ENCODE measurements at places on chromosomes 1 and 21.

GRCh38 chr1:23779826-23780371, 1.7 kb downstream of the PITHD1 start:
- no peak for DNase-seq

- DNase-seq = no peak
Measured at GRCh38 chr1:22044690-22045420, 7.7 kb upstream of the CDC42 start.

DNA sequence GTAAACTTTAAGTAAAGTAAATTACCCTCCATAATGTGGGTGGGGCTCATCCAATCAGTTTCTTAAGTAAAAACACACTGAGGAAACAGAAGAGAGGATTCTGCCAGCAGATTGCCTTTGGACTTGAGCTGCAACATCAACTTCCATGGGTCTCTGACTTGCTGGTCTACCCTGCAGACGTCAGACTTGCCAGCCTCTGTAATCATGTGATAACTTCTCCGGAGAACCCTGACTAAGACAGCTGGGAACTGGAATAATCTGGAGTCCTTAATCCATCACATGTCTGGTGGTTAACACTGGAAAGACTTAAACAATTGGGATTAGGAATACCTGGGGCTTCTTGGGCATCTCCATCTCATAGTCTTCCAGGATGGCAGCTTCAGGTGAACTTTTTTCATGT, 13.2 kb upstream of the CEP350 start:
- DNase-seq = no peak

DNA sequence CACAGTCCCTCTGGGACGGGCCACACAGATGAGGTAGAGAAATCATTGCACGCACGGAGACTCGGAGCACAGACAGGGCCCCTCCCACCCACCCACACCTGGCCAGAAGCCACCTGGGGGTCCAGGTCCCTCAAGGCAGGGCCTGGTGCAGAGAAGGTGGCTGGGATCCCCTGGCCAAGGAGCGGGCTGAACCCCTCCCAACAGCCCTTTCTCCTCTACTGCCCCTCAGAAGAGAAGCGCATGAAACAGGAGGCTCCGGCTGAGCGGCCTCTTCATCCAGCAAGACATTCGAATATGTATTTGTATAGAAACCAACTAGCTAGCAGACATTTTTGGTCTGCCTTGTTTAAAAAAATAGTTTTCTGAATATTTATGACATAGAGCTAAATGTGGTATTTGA, 29.0 kb downstream of the WNT9A start:
- DNase-seq = no peak

DNA sequence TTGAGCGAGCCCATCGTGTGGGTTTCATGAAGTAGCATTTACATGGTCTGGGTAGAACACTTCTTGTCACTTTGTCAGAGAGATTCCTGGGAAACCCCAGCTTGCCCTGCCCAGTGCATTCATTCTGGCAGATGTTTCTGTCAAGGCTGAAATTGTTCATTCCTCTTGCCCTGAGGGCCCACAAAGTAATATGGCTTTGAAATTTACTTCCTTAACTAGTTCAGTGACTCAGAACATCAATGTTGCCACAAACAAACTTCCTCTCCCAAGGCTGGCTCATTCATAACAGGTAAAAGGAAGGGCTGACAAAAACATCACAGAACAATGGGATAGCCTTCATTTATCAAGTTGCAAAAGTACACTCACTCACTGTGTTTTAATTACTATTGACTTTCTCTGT, 5.0 kb upstream of the KIAA0040 start:
- no peak for DNase-seq

DNA sequence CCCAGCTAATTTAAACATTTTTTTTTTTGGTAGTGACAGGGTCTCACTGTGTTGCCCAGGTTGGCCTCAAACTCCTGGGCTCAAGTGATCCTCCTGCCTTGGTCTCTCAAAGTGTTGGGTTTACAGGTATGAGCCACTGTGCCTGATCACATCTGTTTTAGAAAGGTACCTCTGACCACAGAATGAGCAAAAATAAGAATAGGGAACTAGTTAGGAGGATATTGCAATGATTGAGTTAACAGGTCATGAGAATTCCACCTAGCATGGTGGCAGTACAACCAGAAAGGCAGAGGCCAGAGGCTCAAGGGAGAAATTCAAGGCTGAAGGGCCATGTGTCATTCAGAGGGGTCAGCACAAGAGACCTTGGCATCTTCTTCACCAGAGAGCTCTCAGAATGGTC, 49.6 kb downstream of the ELAPOR1 start:
- no peak for DNase-seq

DNA sequence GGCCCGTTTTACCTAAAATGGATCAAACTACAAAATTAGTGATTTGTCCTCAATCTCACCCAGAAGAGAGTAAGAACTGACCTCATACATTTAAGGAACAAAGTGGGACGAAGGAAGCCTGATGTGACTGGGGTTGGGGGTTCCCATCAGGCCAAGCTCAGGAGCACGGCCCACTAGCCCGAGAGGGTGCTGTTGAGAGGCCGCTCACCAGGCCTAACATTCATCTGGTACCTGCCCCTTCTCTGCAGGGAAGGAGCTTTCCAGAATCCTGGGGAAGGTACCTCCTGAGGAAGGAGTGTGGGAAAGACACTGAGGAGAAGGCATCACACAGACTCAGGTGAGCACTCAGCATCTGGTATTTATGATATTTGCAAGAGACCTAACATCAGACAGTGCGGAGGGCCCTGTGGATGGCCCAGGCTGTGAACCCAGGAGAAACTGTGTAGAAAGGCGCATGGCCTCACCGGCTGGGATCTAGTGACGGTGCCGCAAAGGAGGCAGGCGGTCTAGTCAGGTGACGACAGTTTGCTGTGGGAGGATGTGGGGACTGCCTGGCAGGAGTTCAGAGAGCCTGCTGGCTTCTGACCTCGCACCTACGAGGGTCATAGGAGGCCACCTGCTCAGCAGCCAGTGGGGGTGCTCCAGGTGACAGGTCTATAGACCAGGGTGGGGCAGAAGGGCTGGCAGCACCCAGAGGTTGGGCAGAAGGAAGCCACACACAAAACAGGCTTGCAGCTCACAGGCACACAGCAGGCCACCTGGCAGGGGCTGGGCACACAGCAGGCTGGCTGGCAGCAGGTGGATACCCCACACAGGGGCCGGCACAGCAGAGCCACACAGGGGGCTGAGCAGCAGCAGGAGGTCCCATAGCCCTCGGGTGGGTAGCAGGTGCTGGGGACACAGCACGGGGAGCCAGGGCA, 543 bp downstream of the KRTAP12-4 start:
- DNase-seq = no peak

GRCh38 chr1:178275553-178275952, 181.6 kb downstream of the RASAL2 start:
- DNase-seq = no peak

DNA sequence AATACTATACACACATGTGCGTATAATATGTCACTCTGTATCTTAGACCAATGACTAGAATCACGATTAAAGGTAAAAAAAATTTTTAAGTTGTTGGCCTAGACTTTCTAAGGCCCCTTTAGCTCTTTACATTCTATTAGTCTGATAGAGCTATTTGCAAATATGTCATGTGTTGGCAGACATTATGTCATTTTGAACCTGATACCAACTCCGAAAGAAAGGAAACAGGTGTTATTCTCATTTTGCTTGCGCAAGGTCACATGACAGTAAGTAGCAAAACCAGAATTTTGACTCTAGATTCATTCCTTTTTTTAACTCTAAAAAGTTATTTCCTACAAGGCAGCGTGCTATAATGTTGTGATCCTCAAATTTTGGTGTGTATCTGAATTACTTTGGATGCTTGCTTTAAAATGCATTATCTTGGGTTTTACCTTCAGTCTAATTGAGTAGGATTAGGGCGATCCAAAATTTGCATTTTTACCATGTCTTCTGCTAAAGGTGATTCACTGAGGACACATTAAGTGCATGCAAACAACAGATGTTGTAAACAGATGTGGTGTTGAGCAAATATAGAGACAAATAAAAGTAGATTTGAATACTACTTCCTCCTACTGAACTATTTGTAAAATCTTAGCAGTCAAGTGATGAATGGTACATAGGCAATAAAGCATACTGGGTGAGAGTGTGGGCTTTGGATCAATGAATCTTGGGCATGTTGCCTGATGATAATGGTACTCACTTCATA, 63.5 kb upstream of the KIAA1614 start:
- DNase-seq = no peak

DNA sequence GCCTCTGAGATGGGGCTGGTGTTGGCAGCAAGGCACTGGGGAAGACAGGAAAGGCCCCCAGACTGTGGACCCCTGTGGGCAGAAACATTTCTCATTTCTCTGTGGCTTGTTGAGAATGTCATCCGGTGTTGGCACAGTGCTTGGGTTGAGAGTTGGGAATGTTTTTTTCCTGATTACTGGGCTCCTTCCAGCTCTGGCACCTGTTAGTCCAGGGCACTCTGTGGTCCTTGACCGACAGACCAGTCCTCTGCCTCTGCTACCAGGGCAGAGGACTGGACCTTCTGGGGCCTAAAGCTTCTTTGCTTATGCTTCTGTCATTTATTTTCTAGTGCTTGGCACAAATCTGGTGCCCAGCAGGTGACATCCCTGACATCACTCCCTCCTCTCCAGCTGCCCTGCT, 4.8 kb upstream of the SPRR5 start:
- DNase-seq = no peak

- DNase-seq = no peak
Measured at GRCh38 chr21:19683492-19683891, 1279.9 kb upstream of the TMPRSS15 start.

DNA sequence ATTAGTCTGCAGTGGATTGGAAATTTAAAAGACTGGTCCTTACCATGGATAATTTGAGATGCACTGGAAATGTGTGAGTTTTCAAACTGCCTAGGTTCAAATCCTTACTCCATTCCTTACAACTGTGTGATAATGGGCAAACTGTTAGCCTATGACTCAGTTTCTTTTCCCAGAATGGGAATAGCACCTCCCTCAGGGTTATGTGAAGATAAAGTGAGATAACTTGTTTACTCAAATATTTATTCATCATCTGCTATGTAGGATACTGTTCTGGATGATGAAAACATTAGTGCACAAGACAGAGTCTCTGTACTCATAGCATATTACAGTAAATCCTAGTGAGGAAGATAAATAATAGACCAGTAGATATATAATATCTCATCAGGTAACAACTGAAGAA, 28.6 kb downstream of the LRIG2 start:
- DNase-seq = no peak

- DNase-seq = no peak
Measured at GRCh38 chr1:169588785-169589485, 2.7 kb upstream of the F5 start.

- no peak for DNase-seq
Measured at GRCh38 chr1:91876040-91876470, 9.9 kb downstream of the TGFBR3 start.

DNA sequence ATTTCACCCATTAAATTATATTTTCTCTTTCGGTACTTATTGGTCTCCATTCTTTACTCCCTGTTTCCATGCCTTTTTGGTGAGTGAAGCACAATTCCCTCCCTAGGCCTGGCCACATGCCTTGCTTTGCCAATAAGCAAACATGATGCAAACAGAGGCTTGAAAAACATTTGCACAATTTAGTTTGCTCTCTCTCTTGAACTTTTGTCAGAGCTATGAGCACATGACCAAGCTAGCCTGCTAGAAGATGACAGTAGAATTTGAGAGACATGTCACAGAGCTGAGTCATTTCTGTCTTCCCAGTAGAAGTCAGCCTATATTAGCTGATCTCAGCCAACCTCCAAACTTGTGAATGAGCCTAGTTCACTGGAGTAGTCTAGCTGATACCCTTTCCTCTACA, 24.6 kb downstream of the ANGPTL3 start:
- DNase-seq = no peak

DNA sequence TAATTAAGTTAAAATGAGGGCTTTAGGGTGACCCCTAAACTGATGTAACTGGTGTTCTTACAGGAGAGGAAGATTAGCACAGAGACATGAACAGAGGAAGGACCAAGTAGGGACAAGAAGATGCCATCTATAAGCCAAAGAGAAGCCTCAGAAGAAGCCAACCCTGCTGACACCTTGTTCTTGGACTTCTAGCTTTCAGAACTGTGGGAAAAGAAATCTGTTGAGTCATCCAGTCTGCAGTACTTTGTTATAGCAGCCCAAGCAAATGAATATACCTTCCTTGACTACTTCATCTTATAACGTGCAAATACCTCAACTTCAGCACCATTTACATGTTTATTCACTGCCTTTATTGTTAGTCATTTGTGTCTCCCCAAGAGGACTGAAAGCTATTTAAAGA, 3.4 kb downstream of the ZBTB21 start:
- DNase-seq = no peak

DNA sequence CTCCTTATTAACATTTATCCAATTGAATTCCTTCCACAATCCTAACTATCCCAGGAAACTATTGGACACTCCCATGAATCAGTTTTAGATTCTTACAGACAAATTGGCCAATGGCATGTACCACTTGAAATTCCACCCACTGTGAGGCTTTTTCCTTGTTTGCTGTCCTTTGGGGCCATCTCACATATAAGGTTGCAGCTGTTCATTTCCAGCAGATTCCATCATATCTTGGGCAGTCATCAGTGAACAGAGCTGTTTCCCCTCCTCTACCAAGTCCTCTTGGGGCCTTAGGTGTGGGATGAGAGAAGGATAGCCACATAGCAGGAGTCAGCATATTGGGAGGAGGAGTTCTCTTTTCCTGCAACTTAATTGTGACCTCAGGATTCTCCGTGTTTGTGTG, 109.1 kb downstream of the HHAT start:
- DNase-seq = no peak

DNA sequence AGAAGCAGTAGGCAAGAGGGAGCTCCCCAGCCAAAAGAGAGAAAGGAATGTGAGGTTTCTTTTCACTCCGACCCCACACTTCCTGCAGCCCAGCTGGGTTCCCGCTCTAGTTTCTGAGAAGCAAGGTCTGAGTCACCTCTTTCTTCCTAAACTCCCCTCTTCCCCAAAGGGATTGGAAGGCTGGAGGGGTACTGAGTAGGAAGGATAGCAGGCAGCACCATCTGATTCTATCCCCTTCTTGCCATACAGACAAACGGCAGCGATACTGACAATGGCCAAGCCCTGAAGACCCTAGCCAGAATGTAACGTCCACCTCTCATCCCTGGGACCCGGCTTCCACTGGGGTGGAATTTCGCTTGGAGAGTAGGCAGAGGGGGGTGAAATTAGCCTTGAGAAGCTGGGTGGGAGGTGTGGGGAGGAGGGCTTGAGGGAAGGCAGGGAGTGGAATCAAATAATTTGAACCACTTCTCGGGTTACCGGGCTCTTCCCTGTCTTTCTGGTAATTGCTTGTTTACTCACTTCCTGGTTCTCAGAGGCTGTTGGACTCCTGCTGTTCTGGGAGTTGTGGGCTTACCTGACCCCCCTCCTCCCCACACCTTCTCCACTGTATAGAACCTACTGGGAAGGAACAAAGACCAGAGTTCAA, 13.2 kb downstream of the IER5 start:
- DNase-seq = no peak

- no peak for DNase-seq
Measured at GRCh38 chr1:206714331-206715058, 29.8 kb downstream of the MAPKAPK2 start.

DNA sequence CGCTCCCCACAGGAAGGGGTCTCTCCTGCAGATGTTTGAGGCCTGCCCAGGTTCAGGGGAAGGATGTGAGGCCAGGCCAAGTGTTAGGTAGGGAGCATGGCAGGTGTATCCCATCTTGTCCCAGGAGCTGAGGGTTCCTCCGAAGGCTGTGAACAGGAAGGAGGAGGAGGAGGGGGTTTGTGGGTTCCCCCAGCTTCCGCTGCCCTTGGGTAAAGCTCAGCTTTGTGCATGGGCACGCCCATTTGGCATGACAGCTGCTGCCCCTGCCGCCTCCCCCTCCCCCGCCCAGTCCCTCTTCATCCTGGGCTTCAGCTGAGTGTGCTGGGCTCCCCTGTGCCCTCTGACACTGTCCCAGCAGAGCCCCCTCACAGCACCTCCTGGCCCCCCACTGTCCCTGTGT, 25.5 kb downstream of the TNFRSF8 start:
- DNase-seq = no peak

- no peak for DNase-seq
Measured at GRCh38 chr1:238581332-238581731, 690.6 kb upstream of the ZP4 start.
